ENCODE measurements at places on chromosomes 2 and 18. TPM values are rescaled to one million over a fixed set of nuclear protein-coding genes. Genes with fewer than 3 reads are reported as not detected.

DNA sequence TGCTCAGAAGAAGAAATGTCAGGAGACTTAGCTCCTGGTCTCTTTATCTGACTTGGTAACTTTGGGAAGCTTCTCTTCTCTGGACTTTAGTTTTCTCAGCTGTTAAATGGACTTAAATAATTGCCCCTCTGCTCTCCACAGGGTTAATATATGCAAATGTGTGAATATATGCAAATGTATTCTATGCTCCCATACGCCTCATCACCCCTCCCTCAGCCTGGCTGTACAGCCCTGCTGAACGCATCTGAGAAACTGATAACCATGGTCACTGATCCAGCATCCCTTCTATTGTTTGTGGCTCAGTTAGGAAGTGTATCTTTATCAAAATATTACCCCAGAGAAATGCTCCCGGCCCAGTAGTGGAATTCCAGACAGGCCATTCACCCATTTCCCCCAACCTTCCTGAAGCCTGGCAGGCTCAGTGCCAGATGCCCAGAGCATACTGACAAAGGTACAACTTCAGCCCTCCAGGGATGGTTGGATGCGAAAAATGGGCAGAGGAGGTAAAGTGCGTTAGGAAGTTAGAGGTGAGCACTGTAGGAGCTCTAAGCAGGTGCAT lies 103.4 kb downstream of the DYSF start:
- no peak for DNase-seq
- H3K27ac ChIP-seq: no peak overlapping the region
- no peaks in the 10 kb centered on the region for H3K27me3 ChIP-seq

DNA sequence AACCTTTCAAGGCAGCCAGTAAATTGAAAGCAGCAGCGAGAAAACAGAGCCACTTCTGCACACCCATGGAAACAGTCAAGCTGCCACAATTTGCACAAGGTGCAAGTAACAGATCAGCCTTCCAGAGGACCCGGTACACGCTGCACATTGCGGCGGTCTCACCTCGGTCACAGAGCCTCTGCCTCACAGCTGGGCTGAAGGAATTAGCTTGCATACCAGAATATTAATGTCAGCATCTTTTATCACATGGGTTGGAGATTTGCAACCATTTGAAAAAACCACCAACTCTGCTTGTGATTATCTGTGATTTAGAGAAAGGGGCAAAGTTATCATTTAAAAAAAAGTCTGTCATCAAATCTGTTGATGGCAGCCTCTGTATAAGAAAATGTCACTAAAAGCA lies 330.5 kb upstream of the TCF4 start:
- DNase-seq: no peak
- no peaks in the 10 kb centered on the region for H3K4me1 ChIP-seq
- no peaks in the 10 kb centered on the region for H3K27me3 ChIP-seq
- H3K27ac ChIP-seq: no peak overlapping the region

DNA sequence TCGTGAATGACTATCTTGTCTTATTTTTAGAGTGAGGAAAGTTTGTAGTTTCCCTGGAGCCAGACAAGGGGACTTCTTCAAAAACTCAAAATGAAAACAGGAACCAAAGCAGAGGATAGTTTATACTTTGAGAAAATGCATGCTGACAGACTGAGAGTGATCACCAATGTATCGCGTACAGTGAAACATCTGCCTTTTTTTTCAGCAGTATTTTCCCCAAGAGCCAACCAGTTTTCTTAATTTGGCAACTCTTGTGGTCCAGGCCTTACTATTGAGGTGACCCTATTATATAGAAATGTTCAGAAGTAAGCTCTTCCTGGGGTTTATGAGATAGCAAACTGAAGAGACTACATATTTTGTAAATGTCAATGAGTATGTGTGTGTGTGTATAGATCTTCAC lies 153.7 kb upstream of the VRK2 start:
- H3K4me1 ChIP-seq: no peaks in the 10 kb centered on the region
- DNase-seq: no peak
- no peak overlapping the region for H3K27ac ChIP-seq
- no peak overlapping the region for H3K4me3 ChIP-seq

- no peak overlapping the region for H3K27ac ChIP-seq
- H3K4me1 ChIP-seq: no peaks in the 10 kb centered on the region
These were observed 1399.1 kb upstream of the PIK3C3 start for GRCh38 chr18:40555914-40556313.

Gene HOXD3
- total RNA-seq: 14.7 TPM

DNA sequence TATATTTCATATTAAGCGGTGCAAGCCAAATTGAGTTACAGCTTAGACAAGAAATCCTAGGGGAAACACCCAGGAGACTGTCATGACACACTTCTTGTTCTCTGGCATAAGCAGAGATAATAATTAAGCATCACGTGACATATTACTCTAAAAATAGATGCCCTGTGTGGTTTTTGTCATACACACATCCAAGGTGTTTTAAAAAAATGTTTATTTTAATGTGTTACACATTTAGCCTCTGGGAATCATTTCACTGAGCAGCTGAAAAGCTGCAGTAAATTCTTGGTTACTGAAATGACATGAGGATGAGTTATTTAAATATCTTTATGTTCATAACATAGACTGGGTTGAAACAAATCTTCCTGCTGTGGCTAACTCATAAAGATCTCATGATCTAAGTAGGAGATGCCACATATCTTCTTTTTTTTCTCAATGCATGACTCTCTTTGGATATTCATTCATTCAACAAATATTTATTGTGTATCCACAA lies 38.0 kb upstream of the ERMN start:
- no peak overlapping the region for H3K4me3 ChIP-seq
- H3K4me1 ChIP-seq: no peaks in the 10 kb centered on the region
- no peaks in the 10 kb centered on the region for H3K36me3 ChIP-seq
- no peak for DNase-seq
